Right forelimb (tissue), 1 donor: ENCODE measurements at places on chromosomes 2 and 18.
A peak's percentile ranks its signal among the peaks of the same experiment; 100 is the strongest.

GRCh38 chr2:123738643-123739042, 286.4 kb upstream of the CNTNAP5 start:
- no peak for DNase-seq

DNA sequence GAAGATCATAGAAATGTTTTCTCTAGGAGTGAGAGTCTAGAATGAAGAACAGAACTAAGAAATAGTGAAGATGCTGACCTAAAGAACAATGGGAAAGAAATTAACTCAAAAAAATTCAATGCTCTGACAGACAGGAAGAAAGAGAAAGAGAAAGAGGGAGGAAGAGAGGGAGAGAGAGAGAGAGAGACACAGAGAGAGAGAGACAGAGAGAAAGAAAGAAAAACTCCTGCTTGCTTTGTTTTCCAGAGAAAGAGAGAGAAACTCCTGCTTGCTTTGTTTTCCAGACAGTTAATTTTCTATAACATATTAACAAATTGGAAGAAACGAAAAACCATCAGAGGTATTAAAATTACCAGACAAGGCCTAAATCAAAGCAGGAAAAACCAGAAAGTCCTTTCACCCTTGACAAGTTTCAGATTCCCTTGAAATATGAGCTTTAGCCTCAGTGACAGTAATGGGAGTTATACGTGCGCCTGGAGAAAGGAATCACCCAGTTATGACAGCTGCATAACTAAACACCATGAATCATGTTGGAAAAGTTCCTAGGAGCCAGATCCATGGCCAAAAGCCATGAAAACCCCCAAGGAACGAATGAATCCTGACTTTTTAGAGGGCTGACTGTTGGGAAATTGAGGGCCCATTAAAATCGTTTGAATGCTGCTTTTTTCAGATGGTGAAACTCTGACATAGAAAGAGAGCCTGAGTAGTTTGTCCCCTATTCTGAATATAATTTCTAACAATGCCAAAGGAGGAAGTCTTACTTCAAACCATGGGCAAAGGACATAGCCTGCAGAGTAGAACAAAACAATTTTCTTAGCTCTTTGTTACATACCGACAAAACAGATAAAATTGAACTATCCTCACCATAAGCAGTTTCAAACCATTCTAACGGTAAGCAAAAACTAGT, 228.6 kb upstream of the CHST9 start:
- peak; percentile 60 for DNase-seq

DNA sequence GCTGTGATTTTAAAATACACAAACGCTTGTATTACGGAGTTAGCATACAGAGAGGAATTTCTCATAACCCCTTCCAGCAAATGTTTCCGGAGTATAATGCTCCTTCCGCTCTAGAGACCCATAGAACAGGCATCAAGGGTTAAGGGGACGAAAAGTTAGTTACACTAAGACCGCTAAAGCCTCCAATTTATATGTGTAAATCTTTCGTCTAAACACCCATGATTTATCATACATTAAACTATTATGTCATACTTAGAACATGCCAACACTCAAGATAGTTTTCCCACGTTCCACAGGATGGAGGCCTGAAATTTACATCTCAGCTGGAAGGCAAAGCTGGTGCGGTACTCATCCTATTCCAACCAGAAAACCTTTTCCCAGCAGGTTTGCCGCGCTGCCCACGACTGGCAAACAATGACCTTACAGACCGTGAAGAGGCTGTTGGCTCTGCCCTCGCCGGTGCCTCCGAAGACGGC, 650 bp downstream of the ORMDL1 start:
- no peak for DNase-seq

- peak; percentile 57 for DNase-seq
Observed at GRCh38 chr2:94874277-94874997, 3.2 kb downstream of the TEKT4 start.

DNA sequence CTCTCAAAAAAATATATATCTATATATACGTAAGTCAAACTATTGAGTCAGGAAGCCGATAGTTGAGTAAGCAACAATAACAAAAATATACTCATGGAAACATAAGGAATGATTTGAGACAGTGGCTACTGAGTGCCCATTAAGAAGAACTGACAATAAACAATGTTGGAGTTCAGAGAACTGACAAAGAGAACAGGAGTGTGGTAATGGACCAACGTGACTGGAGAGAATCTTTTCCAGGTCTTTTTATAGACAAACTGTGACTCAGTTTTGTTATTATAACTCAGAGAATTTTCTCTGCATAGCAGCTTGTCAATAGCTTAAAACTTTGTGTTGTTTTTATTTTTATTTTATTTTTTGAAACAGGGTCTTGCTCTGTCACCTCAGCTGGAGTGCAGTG, 4.6 kb upstream of the GALM start:
- DNase-seq, result no peak

DNA sequence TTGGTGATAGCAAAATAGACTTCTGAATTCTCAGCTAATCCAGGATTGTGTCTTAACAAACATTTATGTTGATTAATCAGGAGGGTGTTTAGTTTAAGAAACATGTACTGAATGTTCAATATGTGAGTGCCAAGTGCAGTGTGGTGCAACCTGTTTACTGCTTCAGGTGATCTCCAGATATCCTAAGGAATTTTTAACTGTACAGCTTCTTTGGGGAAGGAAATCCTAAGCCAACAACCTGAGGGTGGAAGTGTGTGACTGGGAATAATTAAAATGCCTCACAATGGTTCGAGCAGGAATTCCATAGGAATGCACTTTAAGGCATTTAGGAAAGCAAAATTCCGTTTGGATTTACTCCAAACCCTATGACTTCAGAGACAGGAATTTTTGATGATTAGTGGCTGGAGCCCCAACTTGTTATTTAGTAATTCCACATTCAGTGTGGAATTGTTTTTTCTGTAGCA, 16.4 kb downstream of the CRIM1 start:
- DNase-seq, result no peak

DNA sequence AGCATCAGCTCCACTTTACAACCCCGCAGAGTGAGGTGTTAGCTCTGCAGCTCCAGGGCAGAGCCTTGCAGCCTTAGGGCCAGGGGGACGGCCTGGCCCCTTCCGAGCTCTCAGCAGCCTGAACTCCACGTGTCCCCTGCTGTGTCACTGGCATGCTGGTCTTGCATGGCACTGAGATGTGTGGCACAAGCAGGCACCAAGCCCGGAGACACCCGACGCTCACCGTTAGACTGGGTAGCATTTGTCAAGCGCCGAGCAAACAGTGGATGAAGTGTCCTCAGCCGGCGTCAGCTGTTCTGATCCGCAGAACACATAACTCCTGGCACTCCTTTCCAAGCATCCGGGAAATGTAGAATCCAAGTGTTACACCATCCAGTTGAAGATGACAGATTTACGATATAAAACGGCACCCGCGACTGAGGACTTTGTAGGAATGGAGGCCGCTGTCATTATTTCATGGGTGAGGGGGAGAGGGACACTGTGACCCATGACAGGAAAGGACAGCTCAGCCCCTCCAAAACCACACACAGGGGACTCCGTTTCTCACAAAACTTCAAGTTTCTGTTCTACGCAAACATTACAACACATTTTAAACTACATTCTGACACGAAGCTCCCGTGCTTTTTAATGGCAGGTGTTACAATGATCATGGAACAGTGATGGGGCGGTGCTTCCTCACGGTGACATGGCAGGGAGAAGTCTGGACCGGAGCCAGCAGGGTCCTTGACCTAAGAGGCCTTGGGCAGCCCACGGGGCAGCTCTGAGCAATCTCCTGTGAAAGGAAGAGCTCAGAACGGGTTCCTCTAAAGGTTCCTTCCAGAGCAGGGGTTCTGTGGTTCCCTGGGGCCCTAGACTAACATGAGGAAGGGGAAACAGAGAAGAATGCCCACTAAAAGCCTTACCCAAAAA, 89.4 kb downstream of the HDAC4 start:
- DNase-seq, result peak; percentile 58

- no peak for DNase-seq
Observed at GRCh38 chr2:9772999-9773902, 70.0 kb upstream of the TAF1B start.

- no peak for DNase-seq
Observed at GRCh38 chr18:76604935-76605240, 109.8 kb upstream of the ZNF516 start.

- DNase-seq, result no peak
Observed at GRCh38 chr2:53104263-53104662, 663.3 kb upstream of the CHAC2 start.

DNA sequence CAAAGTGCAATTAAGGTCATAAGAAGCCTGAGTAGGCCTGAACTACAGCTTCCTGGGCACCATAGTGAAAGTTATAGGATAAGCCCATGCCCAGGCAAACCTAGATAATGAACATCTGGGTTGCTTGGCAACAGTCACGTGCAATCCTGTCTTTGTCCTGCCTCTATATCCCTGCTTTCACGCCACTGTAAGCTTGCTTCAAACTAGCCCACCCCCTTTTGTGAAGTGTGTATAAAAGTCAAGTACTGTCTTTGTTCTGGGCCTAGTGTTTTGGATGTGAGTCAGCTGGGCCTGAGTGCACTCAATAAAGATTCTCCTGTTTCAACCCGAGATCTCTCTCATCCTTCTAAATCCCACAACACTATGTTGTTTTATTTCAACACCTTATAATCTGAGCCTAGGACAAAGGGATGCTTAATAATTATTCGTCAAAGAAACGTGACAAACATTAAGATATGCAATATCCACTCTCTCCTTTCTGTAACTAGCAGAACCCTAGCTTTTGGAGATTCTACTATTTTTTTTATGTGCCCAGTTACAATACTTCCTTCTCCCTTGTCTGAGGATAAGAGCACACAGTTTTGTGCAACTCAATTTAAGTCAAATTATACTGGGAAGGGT, 927.8 kb downstream of the SUCLG1 start:
- no peak for DNase-seq

- DNase-seq, result no peak
Observed at GRCh38 chr18:29164020-29164706, 987.2 kb upstream of the CDH2 start.

GRCh38 chr18:38966841-38967240, 1401.2 kb upstream of the CELF4 start:
- no peak for DNase-seq

- no peak for DNase-seq
Observed at GRCh38 chr2:110659248-110659647, 18.6 kb downstream of the BUB1 start.

DNA sequence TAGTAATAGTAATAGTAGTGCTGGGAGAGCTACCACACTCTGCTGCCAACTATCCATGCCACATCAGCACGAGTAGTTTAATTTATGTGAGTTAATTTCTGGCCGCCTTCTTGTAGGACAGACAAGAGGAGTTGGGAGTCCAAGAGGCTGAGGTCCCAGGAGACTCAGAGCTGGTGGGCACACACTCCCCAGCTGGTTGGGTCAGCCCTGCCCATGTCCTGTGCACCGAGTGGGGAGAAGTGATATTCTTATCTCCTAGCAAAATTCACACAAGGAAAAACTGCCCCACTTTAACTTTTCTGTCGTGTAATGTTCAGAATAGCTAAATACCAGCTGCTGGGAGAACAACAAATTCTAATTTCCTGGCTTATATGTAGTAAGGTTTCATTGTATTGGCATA, 15.2 kb upstream of the MAP4K4 start:
- no peak for DNase-seq

DNA sequence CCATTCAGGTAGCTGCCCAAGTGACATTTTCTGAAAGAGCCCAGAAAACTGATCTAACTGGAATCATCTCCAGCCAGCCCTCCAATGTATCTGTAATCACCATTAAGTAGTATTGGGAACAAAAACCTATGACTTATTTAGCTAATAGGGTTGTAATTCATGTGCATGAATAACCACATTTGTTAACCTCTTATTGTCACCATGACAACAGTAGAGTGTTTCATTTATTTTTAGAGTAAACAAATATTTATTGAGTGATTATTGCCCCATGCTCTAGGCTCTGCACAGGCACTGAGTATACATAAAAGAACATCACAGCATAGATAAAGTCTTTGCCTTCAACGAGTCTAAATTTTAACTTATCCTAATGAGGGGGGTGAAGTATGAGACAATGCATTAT, 265.4 kb upstream of the UBE2E3 start:
- no peak for DNase-seq

- DNase-seq, result no peak
Observed at GRCh38 chr18:3097082-3097481, 84.1 kb upstream of the LPIN2 start.

GRCh38 chr2:3751806-3752205, 48.4 kb downstream of the DCDC2C start:
- DNase-seq, result no peak

GRCh38 chr18:26821181-26821580, 44.3 kb downstream of the AQP4 start:
- no peak for DNase-seq

- no peak for DNase-seq
Observed at GRCh38 chr2:9307535-9307934, 100.9 kb downstream of the ASAP2 start.

GRCh38 chr2:5691985-5692529, at the start of gene SOX11:
TSS of gene SOX11 (plus strand) at chr2:5692384. CDS start at chr2:5692722, 338 bp downstream.
- DNase-seq, result peak; percentile 97

DNA sequence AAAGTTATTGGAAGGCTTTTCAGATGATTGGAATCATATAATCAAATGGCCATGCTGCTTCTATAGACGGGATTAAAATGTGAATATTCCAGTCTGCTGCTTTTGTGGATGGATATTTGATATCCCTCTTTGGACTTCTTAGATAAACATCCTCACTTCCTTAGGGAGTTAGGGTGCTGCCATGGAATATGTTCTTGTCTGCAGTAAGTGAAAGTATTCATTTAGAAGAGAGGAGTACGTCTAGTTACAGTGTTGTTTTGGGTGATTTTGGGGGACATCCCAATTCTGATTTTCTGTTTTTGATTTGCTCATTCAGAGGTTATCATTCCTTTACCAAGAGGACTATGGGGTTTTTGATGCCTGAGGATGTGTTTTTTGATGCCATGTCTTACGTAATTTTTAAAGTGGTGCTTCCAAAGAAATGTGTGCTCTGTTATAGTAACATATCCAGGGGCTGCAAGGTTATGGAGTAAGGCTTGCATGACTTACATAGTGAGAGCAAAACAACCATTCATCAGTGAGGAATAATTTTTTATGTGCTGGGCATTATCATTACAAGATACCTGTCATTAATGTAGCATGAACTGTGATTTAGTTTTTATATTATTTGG, 33.6 kb downstream of the ASXL3 start:
- no peak for DNase-seq

DNA sequence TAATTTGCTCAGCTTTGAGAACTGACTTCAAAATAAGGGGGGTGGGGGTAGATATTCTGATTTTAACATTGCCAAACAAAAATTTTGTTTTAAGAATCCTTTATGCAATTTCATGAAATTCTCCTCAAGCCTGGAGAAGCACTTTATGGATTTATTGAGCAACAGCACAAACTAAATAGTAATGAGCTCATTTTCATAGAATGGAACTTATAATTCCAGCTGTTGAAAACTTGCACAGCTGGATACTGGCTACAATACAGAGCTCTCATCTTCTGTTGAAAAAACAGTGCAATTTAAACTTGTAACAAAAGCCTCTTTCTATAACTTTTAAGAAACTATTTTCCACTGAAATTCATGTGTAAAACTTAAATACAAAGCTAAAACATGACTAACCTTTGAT, 137.6 kb upstream of the FN1 start:
- DNase-seq, result no peak
